ENCODE measurements at places on chromosomes 12 and 14.

DNA sequence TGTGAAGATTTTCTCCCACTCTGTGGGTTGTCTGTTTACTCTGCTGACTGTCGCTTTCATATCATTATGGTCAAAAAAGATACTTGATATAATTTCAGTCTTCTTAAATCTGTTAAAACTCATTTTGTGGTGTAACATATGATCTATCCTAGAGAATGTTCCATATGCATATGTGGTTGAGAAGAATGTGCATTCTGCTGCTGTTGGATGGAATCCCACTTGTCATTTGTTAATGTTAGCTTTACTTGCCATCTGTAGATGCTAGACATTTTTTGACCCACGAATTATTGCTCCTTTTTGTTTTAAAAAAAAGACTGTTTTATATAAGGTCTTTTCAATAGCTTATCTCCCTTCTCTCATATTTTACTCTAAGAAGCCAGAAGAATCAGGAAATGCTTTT, 26.3 kb upstream of the OR5AU1 start:
- no peak for DNase-seq

GRCh38 chr14:105473677-105474482, 741 bp upstream of the CRIP2 start:
- peak; percentile 94 for DNase-seq

DNA sequence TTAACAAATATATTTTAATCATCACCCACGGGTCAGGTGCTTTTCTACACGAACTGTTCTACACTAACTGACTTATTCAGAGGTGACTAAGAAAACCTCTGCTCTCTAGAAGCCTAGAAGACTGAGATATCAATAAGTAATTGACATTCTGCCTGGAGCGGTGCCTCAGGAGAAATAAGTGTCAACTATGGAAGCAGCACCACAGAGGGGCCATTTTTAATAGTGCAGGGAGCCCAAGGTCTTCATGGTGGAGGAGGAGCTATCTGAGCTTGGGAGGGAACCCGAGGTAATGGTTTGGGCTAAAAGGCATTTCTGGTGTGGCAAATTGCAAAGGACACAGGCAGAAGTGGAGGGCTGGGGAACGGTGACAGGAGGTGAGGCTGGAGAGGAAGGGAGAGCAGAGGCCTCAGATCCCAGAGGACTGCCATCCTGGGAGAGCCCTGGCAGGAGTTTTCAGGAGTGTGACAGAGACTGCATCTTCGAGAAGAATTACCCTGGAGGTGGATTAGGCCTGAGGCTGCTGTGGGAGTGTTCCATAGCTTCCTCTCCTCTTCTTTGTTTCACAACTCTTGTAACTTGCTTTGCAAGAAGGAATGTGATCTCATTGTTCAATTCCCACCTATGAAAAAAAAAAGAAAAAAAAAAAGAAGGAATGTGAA, 123.1 kb downstream of the NPAS3 start:
- no peak for DNase-seq

GRCh38 chr12:212415-212714, 1.6 kb downstream of the SLC6A12 start:
- DNase-seq: no peak

DNA sequence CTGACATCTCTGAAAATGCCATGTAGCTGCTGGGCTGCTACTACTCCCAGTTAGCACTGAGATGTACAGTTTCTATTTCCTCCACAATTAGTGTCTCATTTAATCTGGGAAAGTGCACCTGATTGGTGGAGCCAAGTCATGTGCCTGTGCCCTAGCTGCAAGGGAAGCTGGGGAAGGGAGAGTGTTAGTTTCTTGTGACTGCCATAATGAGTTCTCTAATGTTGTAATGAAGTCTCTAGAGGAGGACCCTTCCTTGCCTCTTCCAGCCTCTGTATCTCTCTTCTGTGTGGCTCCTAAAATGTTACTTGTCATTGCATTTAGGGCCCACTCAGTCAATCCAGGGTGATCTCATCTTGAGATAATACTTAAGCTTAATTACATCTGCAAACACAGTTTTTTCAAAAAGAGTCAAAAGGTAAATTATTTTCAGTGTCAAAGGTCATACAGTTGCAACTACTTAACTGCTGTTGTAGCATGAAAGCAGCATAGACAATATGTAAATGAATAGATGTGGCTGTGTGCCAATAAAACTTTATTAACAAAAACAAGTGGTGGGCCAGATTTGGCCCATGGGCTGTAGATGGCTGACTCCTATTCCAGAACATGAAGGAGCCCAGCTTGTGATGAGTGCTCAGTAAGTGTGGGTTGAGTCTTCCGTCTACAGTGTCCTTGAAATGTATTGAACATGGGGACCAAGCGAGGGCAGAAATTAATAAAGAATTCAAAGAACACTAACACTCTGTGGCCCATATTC, 137.2 kb upstream of the MAP1LC3B2 start:
- no peak for DNase-seq

- DNase-seq: no peak
These were observed 31.4 kb upstream of the SLC2A13 start for GRCh38 chr12:40137252-40137651.

GRCh38 chr12:100859063-100859627, 64.6 kb downstream of the ANO4 start:
- DNase-seq: no peak

DNA sequence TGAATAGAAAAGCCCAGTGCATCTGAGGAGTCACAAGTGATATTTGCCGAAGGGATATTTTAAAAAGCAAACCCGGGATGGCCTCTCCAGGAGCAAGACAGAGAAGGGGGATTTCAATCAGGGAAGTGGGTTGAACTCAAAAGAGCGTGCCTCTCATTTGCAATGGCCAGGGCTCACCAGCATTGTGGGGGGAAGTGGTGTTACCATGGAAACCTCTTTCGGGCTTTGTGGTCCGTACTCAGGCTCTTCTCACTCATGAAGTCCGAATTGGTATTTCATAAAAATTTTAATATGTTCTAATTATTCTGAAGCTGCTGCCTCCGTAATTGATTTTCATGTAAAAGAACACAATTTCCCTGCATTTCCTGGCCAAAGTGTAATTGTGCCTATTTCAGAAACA, 79.8 kb downstream of the SLC15A4 start:
- no peak for DNase-seq

GRCh38 chr14:102910442-102910841, 12.0 kb upstream of the AMN start:
- no peak for DNase-seq

- peak; percentile 88 for DNase-seq
These were observed 19.6 kb downstream of the MLXIP start for GRCh38 chr12:122097927-122098756.

- DNase-seq: no peak
These were observed 185.1 kb downstream of the C12orf42 start for GRCh38 chr12:103310546-103311270.

DNA sequence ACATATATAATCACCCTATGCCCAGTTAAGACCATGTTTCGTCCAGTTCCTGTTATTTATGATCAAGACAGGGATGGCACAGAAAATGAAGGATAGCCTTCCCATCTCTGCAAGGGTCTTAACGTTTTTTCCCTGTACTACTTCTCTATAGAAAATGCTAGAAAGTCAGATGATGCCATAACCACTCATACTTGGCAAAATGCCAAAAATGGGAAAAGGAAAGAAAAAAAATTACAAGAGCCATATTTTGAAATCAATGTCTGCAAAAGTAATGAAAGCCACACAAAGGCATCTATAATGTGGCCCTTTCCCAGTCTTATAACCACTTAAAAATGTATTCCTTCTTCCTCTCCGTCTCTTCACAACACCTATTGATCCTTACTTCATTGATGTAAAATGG, 1.8 kb upstream of the MYL6B start:
- DNase-seq: no peak

DNA sequence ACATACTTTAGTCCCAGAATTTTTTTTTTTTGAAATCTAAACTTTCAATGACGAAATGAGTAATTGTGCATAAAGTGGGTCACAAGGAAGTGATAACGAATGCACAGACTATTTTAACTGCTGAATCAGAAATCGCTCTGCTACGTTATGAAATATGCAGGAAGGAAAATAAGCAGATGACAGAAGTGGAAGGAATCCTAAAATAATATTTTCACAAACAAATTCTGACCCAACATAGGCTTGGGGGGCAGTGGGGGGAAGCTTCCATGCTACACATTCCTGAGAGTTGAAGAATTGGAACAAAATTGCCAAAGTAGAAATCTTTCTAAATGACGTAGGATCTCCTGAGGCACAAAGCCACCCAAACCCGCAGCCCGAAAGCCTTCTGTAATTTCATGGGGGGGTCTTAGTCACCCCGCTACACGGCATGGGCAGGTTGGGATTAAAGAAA, 89.6 kb downstream of the ARF6 start:
- no peak for DNase-seq

DNA sequence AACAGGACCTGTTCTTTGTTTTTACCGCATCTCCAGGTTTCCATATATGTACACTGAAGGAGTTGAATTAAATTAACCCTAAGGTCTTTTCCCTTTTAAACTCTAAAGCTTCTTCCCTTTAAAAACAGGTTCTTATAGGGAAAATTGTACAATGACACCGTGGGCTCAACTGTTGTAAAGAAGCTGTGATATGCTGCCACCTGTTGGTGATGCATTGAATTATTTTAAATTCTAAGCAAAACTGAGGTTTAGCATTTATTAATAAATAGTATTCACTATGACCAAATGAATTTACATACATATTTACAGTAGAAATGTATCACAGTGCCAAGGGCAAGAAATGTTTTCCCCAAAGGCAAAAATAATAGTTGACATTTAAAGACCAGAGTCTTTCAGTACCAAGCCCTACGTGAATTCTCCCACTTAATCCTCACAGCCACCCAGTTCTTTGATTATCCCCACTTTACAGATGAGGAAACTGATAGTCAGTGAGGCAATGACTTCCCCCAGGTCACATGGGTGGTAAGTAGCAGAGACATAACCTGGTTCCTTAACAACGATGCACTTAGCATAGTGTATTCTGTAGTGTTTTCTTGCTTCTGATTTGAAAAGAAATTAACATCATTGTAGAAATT, 35.7 kb upstream of the TMEM263 start:
- no peak for DNase-seq

GRCh38 chr14:60648249-60648933, 886 bp downstream of the SIX1 start:
- peak; percentile 45 for DNase-seq

GRCh38 chr12:92673756-92674155, 29.0 kb upstream of the PLEKHG7 start:
- DNase-seq: no peak

GRCh38 chr12:69240631-69240995, 1.2 kb downstream of the CPSF6 start:
- DNase-seq: no peak

DNA sequence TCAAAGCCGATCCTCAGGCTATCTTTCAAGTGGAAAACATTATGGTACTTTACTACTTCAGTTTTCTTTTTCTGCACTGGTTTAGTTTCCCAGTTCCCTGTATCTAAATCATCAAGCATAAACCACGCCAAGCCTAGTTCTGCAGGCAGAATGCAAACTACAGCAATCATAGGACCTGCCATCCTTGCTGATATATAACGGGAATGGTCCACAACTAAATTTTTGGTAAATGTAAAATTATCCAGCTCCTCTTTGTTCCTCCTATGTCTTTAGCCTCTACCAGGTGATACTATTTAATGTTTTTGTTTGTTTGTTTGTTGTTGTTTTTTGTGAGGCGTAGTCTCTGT, 19.3 kb upstream of the PALS1 start:
- DNase-seq: no peak

DNA sequence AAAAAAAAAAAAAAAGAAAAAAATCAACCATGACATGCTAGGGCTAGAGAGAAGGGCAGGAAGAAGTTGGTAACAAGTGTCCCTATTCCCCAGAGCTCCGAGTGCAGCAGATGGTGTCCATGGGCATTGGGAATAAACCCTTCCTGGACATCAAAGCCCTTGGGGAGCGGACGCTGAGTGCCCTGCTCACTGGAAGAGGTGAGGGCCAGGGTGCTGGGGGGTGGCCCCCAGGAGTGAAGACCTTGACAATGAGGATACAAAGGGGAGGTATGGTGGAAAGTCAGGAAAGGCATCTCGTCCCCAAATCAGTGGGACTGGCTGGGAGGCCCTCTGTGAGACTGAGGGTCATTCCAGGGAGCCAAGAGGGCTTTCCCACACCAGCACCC, 11.6 kb downstream of the ZNF219 start:
- DNase-seq: no peak

DNA sequence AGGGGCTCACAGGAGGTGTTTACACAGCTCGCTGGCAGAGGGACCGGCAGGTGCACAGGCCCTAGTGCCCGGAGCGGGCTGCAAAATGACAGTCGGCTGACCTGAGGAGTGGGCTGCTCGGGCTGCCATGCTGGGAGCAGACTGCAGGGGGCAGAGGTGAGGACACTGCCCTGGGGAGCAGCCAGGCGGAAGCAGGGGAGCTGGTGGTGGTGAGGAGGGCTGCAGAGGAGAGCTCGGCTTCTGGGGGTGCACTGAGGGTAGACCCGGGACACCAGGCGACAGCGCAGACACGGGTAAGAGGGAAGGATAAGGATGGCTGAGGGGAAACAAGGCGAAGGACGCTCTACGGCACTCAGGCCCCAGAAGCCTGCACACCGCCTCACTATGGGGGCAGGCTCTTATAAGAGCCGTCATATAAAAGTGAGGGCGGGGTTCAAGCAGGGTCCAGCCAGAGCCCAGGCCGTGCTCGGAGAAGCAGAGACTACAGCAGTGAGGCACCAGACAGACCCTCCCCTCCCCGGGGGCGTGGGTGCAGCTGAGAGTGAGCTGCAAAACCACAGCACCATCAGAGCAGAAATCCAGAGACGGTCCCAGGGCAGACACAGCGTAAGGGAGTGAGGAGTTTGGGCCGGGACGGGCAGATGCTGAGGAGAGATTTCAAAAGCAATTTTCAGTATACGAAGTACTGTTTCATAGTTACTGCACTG, 62.5 kb downstream of the CCDC88C start:
- DNase-seq: peak; percentile 23

DNA sequence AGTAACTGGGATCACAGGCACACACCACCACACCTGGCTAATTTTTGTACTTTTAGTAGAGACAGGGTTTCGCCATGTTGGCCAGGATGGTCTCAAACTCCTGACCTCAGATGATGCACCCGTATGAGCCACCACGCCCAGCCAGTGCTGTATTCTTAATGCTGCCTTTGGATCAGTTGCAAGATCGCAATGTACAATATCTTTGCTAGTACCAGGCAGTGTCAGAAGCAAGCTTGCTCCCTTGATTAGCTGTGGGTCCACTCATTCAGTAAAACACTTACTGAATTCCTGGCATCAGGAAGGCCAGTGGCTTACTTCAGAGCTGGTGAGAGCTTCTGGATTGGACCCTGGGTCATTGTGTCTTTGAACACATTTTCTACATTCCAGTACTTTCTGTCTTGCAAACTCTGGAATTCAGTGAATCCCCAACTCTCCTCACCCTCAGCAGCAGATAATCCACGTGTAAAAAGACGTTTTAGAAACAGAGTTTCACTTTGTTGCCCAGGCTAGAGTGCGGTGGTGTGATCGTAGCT, 1183.7 kb downstream of the AACS start:
- no peak for DNase-seq
